ENCODE measurements at places on chromosomes 3 and 15.
A peak's percentile ranks its signal among the peaks of the same experiment; 100 is the strongest.

DNA sequence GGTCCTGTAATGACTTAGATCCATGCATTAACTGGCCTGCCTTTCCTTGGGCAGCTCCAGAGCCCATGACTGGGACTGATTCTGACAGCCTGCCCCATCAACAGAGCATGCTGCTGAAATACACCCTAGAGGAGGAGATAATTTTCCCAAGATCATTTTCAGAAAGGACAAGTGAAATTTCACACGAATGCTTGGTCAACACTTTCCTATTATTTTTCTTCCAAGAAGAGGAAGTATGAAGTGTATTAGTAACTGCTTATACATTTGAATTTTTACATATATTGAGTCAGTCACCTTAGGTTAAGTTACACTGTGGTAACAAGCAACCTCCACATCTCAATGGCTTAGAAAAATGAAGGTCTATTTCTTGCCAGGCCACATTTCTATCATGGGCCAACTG, 9.7 kb upstream of the NMNAT3 start:
- DNase-seq = no peak

DNA sequence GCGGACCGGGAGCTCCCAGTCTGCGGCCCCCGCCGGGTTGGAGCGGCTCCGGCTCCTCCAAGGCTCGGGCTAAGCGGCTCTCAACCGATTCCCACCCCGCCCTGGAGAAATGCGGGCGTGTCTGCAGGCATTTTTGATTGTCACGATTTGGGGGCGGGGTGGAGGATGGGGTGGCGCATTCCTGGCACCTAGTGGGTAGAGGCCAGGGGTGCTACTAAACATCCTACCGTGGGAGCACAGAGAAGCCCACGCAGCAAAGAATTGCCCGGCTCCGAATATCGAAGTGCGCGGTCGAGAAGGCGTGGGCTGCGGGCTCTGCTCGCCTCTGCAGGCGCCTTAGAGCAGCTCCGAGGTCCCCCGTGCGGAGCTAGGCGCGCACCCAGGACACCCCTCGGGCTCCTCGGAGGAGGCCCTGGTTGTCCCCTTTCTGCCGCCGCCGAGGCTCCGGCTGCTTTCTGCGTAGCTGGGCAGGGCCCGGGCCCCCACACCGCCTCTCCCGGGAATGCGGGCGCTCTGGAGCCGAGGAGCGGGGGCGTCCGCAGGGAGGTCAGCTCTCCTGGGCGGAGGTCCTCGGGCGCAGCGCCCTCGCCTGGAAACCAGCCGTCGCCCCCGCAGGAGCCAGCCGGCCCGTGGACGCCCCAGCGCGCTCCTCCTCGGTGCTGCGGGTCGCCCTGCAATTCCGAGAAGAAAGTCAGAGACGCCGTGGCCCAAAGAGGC, 16.5 kb upstream of the LAMP3 start:
- DNase-seq = no peak

DNA sequence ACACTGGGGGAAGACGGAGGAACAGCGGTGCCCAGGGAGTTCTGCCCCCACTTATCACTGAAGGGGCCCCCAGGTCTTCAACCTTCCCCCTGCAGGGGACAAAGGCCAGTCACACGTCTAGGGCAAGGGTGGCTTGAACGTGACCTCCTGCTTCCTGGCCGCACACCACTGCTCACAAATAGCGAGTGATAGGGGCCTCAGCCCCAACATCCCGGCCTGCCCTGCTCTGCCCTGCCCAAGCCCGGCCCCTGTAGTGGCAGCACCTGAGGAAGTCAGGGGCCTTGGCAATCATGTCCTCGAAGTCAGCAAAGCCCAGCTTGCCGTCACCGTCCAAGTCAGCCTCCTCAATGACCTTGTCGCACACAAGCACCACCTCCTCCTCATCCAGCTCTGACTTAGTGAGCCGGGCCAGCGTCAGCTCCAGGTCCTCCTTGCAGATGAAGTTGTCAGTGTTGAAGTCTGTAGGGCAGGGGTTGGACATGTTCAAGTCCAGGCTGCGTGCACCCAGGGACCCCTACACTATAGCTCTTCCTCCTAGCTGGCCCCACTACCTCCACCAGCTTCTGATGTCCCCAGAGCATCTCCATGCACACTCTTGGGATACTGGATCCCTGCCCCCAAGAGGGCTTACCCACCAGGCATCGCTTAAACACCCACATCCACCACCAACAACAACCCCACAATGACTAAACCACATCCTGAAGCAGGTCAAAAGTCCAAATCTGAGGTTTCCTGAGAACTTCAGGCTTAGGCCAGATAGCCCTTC, 13.3 kb downstream of the SH2D7 start:
- no peak for DNase-seq

DNA sequence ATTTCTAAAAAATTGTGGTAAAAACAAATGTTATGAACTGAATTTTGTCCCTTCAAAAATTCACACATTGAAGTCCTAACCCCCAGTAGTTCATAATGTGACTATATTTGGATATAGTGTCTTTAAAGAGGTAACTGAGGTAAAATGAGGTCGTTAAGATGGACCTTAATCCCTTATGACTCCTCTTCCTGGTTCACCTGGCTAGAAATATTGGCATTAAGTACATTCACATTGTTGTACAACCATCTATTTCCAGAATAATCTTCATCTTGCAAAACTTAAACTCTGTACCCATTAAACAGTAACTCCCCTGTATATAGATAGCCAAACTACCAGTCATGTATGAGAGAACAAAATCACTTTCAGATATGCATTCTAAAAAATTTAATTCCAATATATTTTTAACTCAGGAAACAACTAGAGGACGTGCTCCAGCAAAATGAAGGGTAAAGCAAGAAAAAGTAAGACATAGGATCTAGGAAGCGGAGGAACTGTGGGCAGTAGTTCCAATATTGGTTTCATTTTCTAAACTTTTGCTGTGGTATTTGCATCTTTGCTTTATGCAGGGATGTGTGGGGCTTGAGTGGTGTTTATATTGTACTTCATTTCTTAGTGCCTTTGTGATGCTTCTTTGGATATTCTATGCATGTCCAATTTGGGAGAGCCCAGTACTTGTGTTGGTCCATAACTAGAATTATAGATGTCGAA, 36.7 kb upstream of the IL20RB start:
- DNase-seq = no peak

DNA sequence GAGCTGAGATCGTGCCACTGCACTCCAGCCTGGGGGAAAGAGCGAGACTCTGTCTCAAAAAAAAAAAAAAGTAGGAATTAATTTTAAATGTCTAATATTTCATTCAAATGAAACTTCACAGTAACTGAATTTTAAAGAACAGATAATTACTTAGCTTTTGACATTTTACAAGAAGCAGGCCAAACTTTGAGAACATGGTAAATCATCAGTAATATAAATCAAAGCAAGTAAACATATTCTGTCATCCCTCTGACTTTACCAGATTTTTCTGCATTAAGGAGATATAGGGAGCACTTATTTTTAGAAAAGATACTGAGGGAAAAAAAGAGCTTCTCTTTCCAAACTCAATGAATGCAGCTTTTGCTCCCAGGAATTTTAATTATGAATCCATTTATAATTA, 37.0 kb downstream of the NR1I2 start:
- DNase-seq = no peak

- no peak for DNase-seq
Observed at GRCh38 chr15:37783290-37783689, 151.2 kb upstream of the TMCO5A start.

- no peak for DNase-seq
Observed at GRCh38 chr3:20853890-20854289, 667.9 kb upstream of the SGO1 start.

DNA sequence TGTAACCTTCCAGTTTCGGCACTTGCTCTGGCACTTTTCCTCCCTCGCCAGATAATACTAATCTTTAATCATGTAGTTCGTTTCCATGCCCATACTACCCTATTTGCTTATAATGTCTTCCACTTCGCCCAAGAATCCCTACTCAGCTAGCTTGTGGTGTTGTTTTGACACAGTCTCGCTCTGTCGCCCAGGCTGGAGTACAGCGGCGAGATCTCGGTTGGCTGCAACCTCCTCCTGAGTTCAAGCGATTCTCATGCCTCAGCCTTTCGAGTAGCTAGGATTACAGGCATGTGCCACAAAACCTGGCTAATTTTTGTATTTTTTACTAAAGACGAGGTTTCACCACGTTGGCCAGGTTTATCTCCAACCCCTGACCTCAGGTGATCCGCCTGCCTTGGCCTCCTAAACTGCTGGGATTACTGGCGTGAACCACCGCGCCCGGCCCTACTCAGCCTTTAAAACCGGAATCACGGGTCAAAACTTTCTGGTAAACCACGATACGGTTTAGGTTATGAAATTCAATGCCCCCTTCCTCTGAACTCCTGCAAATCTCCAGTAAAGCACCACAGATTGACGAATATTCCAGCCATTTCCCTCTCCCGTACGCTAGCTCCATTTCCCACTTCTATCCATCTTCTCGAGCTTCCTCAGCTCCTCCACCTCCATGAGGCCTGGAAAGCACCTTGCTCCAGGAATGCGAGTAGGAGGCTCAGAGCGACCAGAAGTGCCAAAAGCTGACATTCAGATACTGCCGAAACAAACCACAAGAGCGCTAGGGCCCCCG, 878 bp upstream of the RAD51 start:
- DNase-seq = peak; percentile 25

DNA sequence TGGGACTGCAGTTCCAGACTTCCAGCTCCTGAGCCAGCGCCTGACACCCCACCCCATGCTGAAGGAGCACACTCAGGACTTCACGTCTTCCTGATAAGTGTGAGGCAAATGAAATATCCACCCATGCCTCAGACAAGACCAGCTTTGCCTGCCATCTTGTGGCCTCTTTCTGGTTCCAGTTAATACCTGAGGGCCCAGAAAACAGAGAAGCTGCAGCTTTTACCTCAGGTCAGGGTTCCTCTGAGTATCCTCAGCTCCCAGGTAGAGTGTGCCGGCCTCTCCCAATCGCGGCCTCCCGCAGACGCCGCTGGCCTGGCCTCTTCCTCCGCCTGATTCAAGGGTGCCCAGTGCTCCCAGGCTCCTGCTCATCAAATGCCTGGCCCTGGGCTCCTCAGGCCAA, 5.1 kb upstream of the KLHL6 start:
- no peak for DNase-seq

- no peak for DNase-seq
Observed at GRCh38 chr15:69679623-69680228, 227.1 kb downstream of the RPLP1 start.

GRCh38 chr3:42376344-42376798, 34.0 kb downstream of the LYZL4 start:
- no peak for DNase-seq

- DNase-seq = no peak
Observed at GRCh38 chr3:194384156-194384555, 14.6 kb upstream of the LRRC15 start.

DNA sequence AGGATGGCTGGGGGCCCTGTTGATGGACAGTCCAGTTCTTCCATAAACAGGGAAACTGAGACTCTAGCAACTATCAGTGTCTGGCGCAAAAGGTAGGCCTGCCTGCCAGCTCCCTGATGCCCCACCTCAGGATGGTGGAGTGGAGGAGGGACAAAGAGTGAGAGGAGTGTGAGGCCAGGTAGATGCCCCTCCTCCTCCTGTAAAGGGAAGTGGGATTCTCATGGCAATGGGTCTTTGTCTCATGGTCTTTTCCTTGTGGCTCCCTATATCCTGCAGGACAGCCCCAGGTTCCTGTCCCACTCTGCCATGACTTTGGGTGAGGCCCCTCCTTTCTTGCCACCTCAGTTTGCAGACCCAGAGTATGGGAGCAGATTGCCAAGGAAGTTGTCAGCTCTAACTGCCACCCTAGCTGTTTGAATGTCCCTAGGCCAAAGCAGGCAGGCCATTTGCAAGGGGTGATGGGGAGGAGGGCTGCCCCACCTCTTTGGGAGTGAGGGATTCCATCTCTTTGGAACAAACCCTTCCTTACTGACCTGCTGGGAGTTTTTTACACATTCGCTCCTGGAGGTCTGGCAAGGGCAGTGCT, 2.8 kb upstream of the DNAH1 start:
- no peak for DNase-seq

DNA sequence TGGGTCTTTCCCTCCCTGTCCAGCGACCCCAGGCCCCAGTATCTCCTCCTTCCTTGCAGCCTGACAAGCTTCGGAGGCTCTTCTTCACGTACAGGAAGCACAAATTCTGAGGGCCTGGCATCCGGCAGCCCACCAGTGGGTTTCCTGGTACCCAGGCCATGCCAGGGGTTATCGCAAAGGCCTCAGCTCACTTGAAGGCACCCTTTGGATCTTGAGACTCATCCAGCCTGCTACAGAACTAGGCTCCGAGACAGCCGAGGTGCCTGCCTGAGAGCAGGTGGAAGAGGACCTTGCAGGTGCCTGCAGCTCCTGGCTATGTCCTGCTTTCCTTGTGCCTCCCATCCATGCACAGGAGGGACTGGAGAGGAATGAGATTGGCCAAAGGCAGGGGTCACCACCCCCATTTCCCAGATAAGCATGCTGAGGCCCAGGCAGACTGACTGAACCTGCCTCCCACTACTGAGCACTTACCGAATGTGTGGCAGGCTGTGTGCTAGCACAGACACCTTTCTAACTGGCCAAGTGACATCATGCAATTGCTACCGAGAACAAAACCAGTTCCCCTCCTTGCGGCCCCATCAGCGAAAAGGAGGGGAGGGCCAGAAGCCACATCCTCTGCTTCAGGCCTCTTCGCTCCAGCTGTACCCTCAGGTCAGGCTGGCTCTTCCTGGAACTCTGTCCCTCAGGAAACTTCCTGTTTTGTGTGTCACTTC, 11.2 kb downstream of the SH2D7 start:
- DNase-seq = no peak

DNA sequence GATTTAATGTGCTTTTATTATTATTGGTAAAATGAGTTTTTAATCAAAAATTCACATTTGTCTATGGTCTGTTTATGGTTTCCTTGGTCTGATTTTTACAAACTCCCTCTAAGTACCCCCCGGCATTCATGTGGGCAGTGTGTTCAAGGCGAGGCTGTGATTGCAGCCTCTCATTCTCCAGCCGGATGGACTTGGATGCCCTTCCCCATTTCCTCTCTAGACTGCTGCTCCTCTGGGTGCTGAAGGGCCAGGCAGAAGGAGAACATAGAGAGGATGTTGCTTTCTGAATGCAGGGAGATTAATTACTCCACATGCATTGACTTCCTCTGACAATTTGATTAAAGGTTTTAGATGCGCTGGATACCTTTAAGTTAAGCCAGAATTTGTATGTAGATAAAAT, 3.9 kb upstream of the TMC3 start:
- no peak for DNase-seq

DNA sequence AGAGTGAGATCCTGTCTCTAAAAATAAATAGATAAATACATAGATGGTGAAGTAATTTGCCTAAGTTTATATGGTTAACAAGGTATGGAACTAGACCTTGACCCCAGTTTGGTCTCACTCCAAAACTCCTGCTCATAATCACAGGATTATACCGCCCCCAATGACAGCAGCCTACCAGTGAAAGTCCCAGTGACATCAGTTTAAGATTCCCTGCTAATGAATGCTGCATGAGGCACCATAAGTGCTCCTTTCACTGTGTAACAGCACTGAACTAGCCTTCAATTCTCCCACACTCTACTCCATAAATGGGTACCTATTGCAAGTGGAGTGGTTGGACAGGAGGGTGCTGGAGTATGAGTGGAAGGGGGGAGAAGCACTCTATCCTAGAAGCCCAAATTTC, 23.7 kb upstream of the THSD4 start:
- DNase-seq = no peak

- no peak for DNase-seq
Observed at GRCh38 chr15:70314018-70314354, 216.3 kb upstream of the TLE3 start.
